Stimulated activated CD8-positive, alpha-beta memory T cell treated with anti-CD3 and anti-CD28 coated beads, Interleukin-4, amount 100 ng/mL, for 4 hours (primary cell): ENCODE measurements at places on chromosomes 1 and 21.

- DNase-seq = no peak
Measured at GRCh38 chr1:172723251-172723650, 64.3 kb downstream of the FASLG start.

DNA sequence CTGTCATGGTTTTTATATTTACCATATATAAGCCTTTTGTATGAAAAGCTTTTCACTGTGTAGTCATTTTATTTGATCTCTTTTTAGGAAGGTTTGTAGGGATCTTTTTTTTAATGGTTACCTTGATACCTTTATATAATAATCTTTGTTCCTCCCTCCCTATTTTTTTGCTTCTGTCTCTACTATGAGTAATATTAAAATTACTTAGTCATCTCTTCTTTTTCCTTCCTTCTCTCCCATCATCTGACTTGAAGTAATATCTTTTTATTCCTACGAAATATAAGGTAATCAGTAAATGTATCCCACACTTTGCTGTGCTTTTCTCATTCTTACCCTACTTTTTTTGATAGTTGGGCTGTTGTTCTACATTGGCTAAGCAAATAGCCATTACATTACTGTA is 161.4 kb downstream of the MAGI3 start:
- DNase-seq = no peak

DNA sequence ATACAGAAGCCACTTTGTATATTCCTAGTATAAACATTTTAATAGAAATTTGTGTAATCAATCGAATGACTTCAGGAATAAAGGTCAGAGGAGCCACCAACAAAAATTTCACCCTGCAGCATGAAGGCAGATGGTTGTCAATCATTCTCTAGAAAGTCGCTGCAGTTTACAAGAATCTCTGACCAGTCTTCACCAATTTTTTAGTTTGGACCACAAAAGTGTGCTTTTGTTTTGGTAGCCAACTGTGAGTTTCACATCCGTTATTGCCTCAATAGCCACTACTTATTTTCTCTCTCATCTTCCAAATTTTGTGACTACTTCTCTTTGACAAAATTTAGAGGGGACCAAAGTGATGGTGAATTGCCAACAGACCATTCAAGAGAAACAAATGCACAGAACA is 1155.6 kb downstream of the AMY1C start:
- no peak for DNase-seq

DNA sequence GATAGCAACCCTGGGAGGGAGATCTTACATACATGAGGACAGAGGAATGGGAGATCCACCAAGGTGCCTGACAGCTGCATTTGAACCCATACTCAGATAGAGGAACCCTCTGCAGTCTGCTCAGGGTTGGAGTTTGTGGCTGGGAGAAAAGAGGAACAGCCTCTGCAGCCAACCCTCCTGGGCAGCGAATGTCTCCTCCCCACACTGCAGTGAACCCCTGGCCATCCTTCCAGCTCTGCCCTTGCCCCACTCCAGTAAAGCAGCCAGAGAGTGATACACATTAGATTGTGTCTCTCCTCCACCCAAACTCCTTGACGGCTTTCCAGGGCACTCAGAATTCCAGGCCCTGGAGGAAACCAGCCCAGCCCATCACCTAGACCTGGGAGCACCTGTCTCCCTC is 137.7 kb downstream of the RUNX1 start:
- no peak for DNase-seq

DNA sequence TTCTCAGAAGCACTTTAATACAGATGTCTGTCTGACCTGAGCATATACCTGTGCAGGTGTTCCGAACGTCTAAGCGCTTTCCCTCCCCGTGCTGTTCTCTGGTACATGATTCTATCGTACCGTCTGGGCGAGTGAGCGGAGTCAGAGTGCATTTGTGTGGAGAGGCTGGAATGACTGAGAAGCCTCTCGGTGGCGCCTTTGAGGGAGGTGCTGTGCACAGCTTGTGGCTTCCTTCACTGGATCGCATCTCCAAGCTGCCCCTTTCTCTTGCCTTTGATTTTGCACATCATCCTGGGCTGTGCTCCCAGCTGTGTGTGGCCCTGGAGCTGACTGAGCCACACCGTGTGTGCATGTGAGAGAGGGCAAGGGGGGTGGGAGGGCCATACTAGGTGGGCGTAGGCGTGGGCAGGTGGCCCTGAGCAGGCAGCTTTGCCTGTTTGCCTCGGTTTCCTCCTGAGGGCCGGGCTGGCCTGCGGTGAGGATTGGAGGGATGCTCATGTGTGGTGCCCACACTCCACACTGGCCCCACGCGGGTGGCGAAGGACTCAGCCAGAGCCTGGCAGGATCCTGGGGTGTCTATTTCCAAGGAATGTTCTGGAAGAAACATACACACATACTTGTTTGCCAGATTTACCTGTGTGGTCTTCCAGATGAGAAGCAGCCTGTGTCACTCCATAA is 105.3 kb downstream of the ADARB1 start:
- DNase-seq = no peak

GRCh38 chr21:39567180-39567972 is 45.4 kb upstream of the B3GALT5 start:
- DNase-seq = no peak

- DNase-seq = no peak
Measured at GRCh38 chr1:229844675-229845074, 218.6 kb downstream of the URB2 start.

GRCh38 chr1:151325646-151326429 is 1.4 kb downstream of the PI4KB start:
- no peak for DNase-seq

GRCh38 chr1:243286409-243287122 is 30.7 kb downstream of the SDCCAG8 start:
- DNase-seq = no peak

DNA sequence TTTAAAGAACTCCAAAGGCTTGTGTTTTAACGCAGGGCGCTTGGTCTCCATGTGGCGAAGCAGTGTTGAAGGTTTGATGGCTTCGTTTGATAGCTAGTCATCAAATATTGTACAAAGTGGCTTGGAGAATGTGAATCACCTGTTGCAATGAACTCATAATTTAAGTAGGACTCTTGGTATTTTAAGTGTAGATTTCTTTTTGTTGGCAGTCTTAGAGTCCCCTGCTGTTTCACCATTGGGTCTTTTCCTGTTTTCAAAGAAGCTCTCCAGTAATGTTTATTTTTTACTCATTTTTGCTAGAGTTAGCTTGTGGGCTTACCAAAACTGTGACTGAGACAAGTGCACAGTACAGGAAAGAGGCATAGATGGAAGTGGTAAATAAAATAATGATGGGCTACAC is 26.2 kb downstream of the RASAL2 start:
- no peak for DNase-seq

- no peak for DNase-seq
Measured at GRCh38 chr1:200354243-200354642, 55.6 kb downstream of the ZNF281 start.

GRCh38 chr21:40850071-40850470 is 3.1 kb upstream of the DSCAM start:
- no peak for DNase-seq

GRCh38 chr1:53068314-53069099 is 6.5 kb downstream of the PODN start:
- DNase-seq = no peak
